ENCODE measurements at places on chromosomes 1 and 21.

DNA sequence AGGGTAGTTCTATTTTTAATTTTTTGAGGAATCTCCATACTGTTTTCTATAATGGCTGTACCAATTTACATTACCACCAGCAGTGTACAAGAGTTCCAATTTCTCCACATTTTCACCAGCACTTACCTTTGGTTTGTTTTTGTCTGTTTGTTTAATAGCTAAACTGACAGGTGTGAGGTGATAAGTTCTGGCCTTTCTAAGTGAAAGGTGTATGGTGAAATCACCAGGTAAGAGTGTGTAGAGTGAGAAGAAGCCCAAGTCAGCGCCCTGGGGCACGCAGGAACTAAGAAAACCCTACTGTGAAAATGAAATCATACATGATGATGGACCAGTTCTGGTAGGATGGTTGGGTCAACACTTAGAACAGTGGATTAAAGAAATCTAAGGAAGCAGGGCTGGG is 34.5 kb downstream of the BTG3 start:
- no peak for DNase-seq

GRCh38 chr21:29164323-29164942 is 34.0 kb downstream of the MAP3K7CL start:
- no peak for DNase-seq

GRCh38 chr1:85502625-85503083 is 37.7 kb upstream of the DDAH1 start:
- DNase-seq, result no peak

DNA sequence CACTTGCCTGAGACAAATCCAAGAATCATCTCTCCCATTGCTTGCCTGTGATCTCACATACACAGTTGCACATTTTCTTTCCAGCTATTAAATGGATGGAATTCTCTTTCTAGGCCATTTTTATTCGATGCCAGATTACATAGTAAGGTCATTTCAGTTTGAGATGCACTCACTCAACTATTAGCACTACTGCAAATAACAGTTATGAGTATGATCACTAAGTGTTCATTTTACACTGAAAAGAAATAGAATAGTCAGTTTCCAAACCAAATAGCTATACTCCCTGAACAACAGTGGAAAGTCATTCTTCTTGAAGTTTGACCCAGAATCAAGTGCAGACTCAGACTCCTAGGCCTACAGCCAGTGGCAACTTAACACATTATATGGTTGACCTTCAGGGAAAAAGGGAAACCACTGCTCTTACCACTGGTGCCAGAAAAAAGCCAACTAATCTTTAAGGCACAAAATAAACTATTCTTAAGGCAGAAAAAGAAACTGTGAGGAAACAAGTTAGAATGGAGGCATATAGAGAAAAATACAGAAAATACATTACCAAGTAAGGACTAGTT is 31.5 kb downstream of the WNT2B start:
- no peak for DNase-seq

DNA sequence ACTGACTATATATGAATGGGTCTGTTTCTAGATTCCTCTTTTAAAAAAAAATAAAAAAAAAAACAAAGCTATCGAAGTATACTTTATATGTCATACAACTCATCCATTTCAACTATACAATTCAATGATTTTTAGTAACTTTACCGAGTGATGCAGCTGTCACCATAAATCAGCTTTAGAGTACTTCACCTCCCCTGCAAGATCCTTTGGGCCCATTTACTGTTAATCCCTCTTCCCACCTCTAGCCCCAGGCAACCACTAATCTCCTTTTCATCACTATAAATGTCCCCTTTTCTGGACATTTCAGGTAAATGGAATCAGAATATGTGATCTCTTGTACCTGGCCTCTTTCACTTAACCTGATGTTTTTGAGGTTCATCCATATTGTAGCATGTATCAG is 133.9 kb downstream of the PEX14 start:
- DNase-seq, result no peak

GRCh38 chr21:45383111-45383614 is 21.8 kb upstream of the COL18A1 start:
- DNase-seq, result no peak

- DNase-seq, result no peak
Measured at GRCh38 chr1:60699325-60699724, 383.0 kb upstream of the NFIA start.

DNA sequence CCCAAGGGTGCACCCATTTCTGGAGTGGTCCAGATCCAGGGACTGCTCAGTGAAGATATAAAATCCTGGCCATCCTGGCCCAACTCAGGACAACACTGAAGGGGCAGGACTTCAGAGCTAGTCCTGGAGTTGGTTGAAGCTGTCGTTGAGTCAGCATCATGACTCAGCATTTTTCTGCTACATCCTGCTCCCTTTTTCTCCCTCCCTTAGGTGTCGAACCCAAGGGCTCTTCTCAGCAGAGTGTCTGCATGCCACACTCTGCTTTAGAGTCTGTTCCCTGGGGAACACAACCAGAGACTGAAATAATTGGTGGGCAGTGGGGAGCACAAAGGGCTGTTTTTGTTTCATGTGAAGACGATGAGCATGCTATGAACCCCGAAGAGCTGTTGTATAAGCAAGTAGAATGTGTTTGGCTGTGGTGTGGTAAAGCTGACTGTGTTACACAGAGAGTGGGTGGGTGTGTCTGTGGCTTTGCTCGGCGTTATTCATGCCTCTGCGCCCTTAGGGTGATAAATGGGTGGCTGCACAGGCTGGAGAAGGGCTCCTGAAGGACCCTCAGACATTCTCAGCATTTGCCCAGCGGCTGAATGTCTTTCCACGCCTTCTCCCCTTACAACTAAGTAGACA is 167.2 kb downstream of the CYYR1 start:
- no peak for DNase-seq

DNA sequence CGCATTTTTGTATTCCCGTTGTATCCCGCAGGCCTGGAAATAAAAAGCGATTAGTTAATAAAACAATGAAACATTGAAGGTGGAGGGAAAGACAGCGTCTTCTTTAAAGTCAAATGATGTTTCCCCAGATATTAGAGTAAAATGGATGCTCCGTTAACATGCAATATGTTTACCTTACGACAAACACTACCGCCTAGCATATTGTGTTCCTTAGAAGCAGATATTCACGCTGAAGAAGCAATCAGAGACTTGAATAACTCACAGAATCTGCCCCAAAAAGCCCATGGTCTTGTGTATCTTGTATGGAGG is 583 bp upstream of the B4GALT3 start:
- no peak for DNase-seq

DNA sequence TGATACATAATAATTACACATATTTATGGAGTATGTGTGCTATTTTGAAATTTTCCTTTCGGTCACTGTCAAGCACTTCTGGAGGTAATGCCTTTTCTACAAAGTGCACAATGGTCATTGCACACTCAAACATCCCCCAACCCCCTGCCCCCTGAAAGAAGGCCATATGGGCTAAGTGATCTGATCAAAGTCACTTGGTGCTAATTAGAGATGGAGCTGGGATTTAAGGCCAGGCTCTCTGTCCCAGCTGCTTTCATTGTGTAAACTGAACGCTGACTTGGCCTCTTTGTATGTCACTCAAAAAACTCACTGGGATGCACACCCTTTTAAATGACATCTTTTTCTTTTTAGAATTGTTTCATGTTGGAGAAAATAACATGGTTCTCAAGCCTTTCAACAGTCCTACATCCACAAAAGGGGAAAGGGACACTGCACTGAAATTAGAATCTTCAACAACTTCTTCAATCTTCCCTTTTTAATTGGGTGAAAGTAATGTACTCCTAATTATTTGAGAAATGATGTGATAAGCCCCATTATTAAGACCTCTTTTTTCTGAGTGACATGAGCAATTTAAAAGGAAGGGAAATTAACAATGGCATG is 149.2 kb downstream of the ST6GALNAC5 start:
- no peak for DNase-seq

- no peak for DNase-seq
Measured at GRCh38 chr1:36440646-36441045, 9.6 kb downstream of the OSCP1 start.

- DNase-seq, result no peak
Measured at GRCh38 chr1:175000697-175001187, 995 bp downstream of the CACYBP start.

DNA sequence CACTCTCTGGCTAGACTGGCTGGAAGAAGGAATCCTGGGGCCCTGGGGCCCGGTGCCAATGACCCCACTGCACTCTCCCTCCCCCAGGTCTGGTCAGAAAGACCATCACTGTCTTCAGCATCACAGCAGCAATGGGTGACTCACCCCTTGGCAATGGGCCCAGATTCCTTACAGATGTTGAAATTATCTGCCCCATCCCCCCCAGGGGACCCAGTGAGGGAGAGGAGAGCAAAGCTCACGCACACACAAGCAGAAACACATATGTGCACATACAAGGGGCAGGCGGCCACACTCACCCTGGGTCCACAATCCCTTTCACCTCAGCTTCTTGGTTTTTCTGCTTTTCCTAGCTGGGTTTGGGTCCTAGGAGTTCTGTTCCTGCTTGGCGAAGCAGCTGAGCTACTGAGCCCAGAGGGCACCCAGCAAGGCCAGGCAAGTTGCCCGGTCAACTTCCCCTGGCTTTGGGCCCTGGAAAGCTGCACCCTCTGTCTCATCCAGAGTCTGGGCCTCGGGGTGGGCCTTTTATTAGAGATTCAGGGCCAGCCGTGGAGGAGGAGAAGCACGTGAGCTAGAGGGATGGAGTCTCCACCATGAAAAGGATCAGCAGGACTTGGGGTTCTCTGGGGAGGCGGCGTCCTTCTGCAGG is 2.6 kb downstream of the COL16A1 start:
- DNase-seq, result no peak

- DNase-seq, result no peak
Measured at GRCh38 chr1:59026472-59026948, 242.7 kb upstream of the JUN start.

DNA sequence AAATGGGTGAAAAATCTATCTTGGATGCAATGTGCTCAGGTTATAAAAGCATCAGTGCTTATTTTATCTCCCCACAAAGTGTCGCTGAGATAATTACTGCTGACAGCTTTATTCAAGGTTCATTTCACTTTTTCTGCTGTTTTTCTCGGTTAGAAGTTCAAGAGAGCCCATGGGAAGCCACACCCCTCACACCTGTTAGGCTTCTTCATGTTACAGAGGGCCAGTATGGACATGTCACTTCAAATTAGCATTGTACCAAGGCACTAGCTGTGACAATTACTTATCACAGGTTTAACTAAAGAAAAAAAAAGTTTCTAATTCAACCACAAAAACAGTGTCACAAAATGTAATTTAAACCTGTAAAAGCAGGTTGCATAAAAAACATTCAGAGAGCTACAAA is 187.3 kb upstream of the DMRTA2 start:
- no peak for DNase-seq

- DNase-seq, result no peak
Measured at GRCh38 chr1:20733360-20733975, 965 bp upstream of the SH2D5 start.

- DNase-seq, result no peak
Measured at GRCh38 chr1:112643080-112643479, 23.4 kb downstream of the CAPZA1 start.

- no peak for DNase-seq
Measured at GRCh38 chr1:227765261-227766014, 30.2 kb downstream of the SNAP47 start.

DNA sequence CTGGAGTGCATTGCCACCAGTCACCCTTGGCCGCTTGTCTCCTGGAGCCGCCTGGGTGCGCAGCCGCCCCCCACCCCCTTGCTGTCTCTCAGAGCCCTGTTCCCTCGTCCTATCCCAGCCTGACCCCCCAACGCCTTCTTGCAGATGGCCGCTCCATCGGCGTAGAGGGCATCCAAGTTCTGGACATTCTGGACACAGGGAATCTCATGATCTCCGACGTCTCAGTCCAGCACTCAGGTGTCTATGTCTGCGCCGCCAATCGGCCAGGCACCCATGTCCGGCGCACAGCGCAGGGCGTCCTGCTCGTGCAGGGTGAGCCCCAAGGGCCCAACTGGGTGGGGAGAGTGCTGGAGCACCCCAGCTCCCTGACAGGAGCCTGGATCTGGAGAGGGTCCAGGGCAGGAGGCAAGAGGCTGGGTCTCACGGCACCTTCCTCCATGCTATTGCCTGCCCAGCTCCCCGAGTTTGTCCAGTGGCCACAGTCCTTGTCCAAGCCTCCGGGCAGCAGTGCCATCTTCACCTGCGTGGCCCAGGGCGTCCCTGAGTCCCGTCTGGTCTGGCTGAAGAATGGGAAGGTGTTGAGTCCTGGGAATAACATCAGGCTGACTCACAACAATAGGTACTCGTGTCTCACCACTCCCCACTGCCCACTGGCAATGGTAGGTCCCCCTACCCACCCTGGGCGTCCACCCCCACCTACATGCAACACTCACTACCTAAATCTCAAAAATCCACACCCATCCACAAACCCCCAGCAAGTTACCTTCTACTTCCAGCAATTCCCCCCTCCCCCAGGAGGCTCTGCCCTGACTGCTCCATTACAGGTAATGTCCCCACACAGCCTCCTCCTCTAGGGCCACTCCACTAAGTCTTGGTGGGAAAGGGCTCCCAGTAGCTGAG is 24.6 kb downstream of the SLC27A3 start:
- no peak for DNase-seq

DNA sequence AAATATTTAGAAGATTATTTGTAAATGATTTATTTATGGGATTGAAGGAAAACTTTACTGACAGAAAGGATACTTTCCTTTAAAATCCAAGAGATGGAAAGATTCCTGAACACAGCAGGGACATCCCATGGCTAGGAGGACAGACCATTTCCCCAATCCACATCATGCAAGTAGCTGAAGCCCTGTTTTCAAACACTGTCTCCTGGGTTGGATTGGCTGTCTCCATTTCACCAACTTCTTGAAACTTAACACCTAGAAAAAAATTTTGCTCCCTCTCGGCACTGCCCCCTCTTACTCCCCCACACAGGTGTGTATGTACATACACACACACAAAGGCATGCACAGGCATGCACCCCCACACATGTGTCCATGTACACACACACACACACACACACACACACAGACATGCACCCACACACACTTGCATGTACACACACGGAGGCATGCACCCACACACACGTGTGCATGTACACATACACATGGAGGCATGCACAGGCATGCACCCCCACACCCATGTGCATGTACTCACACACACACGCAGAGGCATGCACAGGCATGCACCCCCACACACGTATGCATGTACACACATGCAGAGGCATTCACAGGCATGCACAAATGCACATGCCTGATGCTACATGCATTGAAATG is 320.0 kb downstream of the CHRM3 start:
- no peak for DNase-seq

GRCh38 chr1:9111957-9112356 is 16.9 kb downstream of the GPR157 start:
- no peak for DNase-seq

DNA sequence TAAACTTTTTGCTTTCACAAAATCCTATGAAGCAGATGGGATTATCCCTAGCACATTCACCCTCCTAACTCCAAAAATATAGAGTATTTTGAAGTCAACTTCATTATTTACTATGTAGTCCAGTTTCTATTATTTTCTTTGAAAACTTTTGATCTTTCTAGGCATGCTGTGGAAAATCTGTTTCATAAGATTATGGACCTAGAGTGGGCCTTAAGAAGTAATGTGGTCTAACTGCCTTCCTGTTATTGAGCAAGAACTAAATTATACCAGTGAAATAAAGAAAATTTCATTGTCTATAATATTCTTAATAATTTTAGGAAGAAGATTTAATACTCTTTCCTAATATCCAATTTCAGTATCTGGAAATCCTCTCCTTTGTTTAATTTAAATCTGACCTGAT is 58.1 kb downstream of the PRKACB start:
- no peak for DNase-seq

- no peak for DNase-seq
Measured at GRCh38 chr1:201619513-201619912, 80.6 kb downstream of the NAV1 start.
